ENCODE measurements at places on chromosomes 2 and 18.

GRCh38 chr2:55051026-55051866, 995 bp upstream of the RTN4 start:
- peak; percentile 100 for DNase-seq

- no peak for DNase-seq
Measured at GRCh38 chr2:20188851-20189250, 36.1 kb downstream of the SDC1 start.

DNA sequence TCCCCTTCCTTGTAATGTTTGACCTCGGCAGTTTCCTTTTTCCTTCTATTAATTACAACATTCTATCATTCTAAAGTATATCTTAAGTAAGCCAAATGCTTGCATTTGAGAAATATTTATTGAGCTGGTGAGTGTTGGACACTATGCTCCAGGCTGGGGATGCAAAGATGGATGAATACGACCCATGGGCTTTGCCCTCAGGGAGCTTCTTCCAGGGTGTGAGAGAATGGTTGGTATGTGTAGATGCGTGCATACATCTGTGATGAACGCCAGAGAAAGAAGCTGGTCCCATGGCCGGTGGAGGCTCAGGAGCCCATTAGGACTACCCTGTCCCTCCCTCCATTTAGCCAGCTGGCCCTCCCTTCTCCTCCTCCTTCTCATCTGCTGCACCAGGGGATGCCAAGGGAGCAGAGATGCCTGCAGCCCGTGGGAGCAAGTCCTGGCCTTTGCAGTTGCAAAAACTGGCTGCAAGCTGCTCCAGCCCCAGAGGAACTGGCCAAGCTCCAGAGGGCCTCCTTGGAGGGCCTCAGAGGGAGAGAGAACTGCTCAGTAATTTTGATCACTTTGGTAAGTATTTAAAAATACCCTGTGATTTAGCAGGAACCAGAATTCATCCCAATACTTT, 65.7 kb upstream of the FOSL2 start:
- no peak for DNase-seq

DNA sequence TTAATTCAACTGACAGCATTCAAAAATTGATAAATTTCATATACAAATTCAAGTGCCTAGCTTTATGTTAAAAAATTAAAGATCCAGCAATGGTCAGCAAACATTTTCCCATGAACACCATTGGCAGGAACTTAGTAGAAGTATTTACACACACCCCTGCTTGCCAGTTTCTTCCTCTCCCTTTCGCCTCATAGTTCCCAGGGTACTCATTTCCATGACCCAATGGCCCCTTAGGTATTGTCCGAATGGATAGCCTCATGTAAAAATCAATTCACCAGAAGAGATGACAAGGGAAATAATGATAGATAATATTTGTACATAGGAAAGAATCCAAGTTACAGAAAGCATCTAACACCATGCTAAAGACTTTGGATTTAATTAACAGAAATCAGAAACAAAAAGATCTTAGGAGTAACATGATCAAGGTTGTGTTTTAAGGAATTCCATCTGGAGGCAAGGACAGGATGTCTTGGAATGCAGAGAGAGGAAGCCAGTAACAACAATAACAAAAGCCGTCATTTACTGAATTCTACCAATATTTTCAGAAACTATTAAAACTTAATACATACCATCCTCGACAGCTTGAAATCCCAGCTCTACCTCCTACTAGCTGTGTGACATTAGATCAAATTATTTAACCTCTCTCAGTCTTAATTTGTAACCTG, 423.0 kb downstream of the IRS1 start:
- DNase-seq = no peak

DNA sequence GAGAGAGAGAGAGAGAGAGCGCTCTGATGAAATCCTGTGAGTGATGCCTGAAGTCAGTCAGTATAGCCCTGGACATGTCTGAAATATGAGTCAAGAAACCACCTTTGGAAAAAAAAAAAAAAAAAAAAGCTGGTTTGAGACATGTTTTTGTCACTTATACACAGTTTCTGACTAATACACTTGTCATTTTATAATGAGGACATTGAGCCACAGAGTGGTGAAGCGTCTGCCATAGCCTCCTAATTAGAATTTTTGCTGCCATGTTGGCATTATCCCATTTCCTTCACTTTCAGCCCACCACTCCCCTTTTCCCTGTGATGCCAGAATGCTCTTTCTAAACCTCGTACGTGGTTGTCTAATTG, 15.7 kb upstream of the MYO3B start:
- no peak for DNase-seq

DNA sequence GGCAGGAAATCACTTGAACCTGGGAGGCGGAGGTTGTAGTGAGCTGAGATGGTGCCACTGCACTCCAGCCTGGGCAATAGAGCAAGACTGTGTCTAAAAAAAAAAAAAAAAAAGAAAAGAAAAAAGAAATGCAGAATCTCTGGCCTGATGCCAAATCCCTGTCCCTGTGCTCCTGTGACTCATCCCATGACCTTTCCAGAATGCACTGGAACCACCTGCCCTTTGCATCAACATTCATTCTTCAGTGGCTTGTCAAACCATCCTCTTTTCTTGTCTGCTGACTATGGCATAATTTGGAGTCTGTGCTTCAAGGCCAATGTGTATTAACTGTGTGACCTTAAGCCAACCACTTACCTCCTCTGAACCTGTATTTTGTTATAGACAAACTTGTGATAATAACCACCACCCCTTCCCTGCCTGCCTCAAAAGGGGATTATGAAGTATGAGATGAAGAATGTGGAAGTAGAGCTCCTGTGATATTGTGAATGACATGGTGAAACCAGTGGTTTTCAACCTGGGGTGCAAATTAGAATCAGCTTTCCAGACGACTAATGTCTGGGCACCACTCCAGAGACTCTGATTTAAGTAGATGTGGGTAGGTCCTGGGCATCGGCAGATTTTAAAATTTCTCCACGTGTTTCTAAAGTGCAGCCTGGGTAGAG, 189.3 kb downstream of the CLIP4 start:
- DNase-seq = no peak

DNA sequence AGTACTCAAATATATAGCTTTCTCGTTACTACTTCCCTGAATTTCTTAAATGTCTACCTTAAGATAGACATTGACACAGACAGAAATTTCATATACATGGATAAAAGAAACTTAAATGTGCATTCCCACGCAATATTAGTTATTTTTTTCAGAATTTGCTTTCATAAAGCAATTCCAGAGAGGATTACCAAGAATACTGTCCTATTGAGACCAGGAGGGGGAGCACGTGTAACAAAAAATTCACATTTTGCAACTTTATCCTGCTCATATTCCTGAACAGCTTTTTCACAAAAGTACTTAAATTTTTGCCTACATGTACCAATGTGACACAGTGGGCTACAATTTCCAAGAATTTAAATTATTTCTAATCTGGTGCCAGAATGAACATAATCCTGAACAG, 30.7 kb upstream of the ERCC3 start:
- no peak for DNase-seq

- no peak for DNase-seq
Measured at GRCh38 chr2:126774761-126775160, 118.8 kb downstream of the GYPC start.

DNA sequence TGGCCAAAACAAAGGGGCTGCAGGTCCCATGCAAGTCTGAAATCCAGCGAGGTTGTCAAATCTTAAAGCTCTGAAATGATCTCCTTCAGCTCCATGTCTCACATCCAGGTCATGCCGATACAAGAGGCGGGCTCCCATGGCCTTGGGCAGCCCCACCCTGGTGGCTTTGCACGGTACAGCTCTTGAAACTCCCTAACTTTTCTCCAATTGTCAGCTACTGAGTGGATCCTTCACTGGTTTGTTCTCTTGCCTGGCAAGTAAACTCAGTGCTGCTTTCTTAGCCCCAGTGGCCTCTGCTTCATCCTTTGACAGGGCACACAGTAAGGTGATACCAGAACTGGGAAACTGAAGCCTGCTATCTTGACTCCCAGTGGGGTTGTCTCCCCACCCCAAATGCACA, 26.3 kb downstream of the SERPINB13 start:
- no peak for DNase-seq

DNA sequence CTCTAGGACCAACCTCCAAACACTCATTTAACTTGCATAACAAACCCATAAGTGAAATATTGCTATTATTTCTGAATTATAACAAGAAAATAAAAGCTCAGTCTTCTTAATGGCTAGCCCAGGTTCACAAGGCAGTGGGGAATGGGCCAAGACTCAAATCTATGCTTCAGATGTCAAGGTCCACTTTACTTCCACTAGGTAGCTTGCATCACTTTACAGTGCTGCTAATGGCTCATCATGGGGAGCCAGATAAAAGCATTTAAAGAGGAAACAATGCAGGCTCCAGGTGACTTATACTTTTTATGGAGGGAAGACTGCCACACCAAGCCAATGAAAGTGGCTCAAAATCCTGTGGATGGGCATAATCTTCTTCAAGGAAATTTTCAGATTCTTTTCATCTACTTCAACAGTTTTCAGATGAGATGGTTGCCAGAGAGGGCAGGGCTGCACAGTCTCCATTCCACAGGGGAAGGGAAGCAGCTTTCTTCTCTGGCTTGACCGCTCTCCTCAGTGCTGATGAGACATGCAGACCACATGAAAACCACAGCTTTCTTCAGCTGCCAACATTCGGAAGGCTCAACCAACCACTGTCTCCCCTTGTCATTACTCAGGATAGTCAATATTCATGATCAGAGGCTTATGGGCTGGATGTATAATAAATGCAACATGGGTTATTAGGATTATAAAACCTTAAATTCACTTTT, 361.9 kb upstream of the MEX3C start:
- no peak for DNase-seq

DNA sequence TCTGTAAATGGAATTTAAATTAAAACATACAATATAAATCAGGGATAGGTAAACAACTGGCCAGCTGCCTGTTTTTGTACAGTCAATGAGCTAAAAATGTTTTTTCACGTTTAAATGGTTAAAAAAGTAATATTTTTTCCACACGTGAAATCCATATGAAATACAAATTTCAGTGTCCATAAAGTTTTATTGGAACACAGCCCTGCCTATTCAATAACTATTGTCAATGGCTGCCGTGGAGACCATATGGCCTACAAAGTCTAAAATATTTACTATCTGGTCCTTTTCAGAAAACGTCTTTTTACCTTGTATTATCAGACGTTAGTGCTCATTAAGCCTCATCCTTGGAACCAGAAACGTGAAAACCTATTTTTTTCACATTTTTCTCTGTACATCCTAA, 1.3 kb downstream of the TMEM17 start:
- DNase-seq = no peak

- peak; percentile 36 for DNase-seq
Measured at GRCh38 chr2:127479219-127479825, 47.0 kb downstream of the IWS1 start.

DNA sequence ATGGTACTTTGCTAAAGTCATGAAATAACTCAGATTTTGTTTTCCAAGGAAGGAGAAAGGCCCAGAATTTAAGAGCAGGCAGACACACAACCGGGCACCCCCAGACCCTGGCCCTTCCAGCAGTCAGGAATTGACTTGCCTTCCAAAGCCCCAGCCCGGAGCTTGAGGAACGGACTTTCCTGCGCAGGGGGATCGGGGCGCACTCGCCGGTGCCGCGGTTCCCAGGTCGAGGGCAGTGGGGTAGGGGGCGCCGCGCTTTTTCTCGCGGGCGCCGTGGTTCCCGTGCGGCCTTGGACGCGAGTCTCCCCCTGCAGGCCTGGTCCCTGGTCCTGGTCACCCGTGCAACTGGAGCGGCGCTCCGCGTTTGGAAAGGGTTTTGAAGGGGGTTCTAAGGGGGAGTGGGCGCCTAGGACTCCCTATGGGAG, 1.2 kb downstream of the ZNF236 start:
- no peak for DNase-seq

- no peak for DNase-seq
Measured at GRCh38 chr2:101057051-101057933, 55.2 kb downstream of the RPL31 start.

- DNase-seq = no peak
Measured at GRCh38 chr2:227706859-227707258, 11.0 kb downstream of the SLC19A3 start.

DNA sequence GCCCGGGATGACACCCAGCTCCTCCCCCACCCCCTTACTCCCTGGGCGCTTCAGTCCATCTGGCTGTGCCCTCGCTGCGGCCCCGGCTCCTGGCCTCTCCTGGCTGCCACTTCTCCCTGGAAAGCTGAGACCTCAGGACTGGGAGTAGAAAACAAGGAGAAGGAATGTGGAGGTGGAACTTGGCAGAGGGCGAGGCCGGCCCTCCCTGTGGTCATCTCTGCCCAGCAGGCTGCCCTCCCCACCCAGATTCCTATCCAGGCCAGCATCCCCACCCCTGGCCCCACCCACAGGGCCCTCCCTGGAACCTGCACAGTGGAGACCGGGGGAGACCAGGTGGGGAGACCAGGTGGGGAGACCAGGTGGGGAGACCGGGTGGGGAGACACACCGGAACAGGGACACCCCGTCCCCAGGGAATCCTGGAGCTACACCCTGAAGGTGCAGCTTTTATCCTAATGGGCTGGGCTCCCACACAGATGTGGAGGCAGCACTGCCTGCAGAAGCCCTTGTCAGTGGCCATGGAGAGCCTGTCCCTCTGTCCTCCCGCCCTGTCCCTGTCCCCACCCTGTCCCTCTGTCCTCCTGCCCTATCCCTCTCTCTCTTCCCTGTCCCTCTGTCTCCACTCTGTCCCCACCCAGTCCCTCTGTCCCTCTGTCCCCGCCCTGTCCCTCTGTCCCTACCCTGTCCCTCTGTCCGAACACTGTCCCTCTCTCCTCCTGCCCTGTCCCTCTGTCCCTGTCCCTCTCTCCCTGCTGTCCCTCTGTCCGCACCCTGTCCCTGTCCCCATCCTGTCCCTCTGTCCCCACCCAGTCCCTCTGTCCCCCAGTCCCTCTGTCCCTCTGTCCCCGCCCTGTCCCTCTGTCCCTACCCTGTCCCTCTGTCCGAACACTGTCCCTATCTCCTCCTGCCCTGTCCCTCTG, 157.1 kb downstream of the PXDN start:
- DNase-seq = no peak

DNA sequence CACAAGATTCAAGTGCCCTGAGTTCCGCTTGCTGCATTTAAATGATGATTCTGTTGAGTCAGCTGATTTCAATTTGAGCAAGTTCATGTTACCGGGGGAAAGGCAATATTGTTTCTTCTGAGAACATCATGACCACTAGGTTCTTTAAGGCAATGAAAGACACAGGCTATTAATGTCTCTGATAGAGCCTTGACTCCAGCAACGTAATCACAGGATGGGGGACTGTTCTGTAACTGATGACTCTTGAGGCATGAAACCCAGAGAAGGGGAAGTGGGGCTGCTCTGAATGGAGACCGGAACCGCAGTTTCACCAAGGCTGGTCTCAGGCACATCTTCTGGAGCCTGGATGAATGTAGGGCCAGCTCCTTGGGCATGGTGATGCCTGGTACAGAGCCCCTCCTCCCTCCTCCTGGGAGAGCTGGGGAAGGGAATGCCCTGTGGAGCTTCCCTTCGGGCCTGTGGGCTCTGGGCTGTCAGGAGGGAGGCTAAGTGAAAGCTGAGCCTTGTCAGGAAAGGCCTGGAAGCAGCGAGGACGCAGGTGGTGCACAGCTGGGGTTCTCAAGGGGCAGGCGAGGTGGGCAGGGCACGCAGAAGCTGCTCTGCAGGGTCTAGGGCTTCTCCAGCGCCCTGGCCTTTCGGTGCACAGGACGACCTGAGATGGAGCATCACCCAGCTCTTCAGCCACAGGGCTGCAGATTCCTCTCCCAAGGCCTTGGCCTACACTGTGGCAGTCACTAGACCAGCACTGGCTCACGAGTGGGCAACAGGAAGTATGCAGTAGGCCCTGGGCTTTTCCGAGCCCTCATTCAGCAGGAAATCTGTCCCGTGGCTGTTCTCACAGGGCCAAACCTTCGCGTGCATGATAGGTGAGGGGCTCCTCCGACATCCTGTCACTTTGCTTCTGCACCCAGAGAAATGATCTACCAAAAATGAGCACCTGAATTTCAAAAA, 36.6 kb upstream of the PRLH start:
- DNase-seq = no peak

Measured in non-pigmented ciliary epithelial cell (primary cell).